Ascending aorta (tissue), 2 donors: ENCODE measurements at places on chromosomes 7 and 10.

GRCh38 chr7:29193316-29194205 is 1.0 kb upstream of the CHN2 start:
- peak overlapping the region; percentile 73 for H3K4me3 ChIP-seq
- H3K4me1 ChIP-seq = no peaks in the 10 kb centered on the region
- DNase-seq = no peak
- no peak overlapping the region for H3K27ac ChIP-seq
- no peaks in the 10 kb centered on the region for H3K36me3 ChIP-seq

DNA sequence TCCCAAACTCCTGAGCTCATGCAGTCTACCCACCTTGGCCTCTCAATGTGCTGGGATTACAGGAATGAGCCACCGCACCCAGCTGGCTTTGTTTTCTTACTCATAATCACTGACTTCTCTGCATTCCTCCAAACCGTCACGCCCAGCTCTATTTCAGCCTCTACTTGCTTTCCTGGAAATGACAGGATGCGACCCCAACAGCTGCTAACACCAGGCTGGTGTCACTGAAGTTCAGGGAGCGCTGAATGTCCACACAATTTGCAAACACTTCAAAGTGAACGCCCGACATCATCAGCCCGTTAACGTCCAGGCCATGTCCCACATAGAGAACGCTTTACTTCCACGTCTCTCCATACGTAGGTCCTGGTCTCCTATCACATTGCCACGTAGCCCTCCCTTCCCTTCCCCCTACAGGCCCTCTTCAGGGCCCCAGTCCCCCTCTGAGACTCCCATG is 12.8 kb upstream of the PROSER2 start:
- no peaks in the 10 kb centered on the region for H3K36me3 ChIP-seq
- H3K27ac ChIP-seq = no peak overlapping the region
- no peak overlapping the region for H3K4me3 ChIP-seq
- no peaks in the 10 kb centered on the region for H3K4me1 ChIP-seq

- H3K4me3 ChIP-seq = no peak overlapping the region
- H3K4me1 ChIP-seq = no peaks in the 10 kb centered on the region
- no peak overlapping the region for H3K27ac ChIP-seq
- no peaks in the 10 kb centered on the region for H3K27me3 ChIP-seq
- DNase-seq = no peak
These were observed 12.1 kb upstream of the MCU start for GRCh38 chr10:72679838-72680241.

DNA sequence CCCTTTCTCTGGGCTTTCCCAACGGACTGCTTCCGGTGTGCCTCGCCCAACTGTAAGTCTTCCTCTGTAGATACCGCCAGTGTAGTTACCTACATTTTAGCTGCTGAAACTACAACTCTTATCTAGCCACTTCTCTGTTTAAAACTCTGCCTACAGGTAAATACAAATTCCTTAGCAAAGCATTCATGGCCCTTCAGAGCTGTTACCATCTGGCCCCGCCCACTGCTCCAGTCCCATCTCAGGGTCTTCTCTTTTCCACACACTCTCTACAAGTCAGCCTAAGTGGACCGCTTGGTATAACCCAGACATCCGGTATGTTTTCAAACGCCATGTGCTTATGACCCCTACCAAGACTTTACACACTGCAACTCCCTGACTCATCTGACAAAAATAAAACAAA is 41.0 kb upstream of the LAMB4 start:
- H3K27me3 ChIP-seq = no peaks in the 10 kb centered on the region
- no peak for DNase-seq

DNA sequence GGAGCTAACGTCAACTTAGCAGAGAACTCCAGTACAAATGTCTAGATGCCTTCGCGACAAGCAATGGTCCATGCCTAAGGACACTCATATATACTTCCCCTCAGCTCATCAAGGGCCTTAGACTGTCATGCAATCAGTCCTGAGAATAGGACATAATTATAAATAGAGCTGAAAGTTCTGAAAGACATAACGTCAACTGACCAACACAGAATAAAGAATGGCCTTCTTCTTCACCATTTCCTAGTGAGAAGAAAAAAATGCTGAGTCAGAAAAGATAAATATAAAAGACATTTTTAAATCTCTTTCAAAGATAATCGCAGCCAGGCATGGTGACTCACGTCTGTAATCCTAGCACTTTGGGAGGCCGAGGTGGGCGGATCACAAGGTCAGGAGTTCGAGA is 83.2 kb downstream of the ARMH3 start:
- H3K4me1 ChIP-seq = no peaks in the 10 kb centered on the region
- H3K27me3 ChIP-seq = no peaks in the 10 kb centered on the region
- H3K4me3 ChIP-seq = no peak overlapping the region
- no peak for DNase-seq
- H3K36me3 ChIP-seq = peaks cover 35% of the 10 kb centered on the region

GRCh38 chr10:79339266-79339665 is 8.0 kb upstream of the PPIF start:
- no peaks in the 10 kb centered on the region for H3K36me3 ChIP-seq
- H3K4me3 ChIP-seq = no peak overlapping the region
- no peak for DNase-seq
- no peak overlapping the region for H3K27ac ChIP-seq
- peaks cover 5% of the 10 kb centered on the region for H3K4me1 ChIP-seq

DNA sequence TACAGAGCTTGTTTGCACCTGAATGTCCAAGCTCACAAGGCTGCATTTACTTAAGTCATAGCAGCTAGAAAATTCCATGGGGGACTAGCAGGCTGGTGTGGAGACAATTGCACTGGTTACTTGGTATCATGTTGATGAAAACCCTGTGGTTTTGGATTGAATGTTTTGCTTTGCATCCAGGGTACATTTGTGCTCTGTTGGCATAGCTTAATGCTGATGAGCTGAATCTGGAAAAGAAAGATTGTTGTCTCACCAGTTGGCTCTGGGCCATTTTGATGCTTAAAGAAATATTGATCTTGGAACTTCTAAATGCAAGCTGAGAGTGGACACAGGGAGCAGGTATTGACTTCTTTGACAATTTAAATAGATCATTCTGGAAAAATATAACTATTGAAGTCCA is 122.5 kb upstream of the MBL2 start:
- H3K27ac ChIP-seq = no peak overlapping the region
- DNase-seq = no peak
- H3K4me1 ChIP-seq = no peaks in the 10 kb centered on the region
- no peak overlapping the region for H3K4me3 ChIP-seq
- H3K36me3 ChIP-seq = no peaks in the 10 kb centered on the region

DNA sequence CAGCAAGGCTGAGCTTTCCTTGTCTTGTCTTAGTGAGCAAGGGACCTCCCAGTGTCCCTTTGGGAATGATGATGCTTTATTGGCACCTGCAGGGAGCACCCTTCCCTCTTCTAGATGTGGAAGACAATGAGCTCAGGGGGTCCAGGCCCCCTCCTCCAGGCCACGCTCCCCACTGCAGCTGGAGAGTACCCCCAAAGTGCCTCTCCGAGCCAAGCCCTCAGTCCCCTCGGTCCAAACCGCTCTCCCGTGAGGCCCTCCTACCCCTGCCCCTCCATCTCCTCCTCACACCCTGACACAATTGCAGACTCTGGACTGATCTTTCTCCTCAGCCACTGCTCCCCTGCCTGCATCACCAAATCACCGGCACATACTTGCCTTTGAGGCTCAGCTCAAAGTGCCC is 16.7 kb downstream of the RBP3 start:
- no peaks in the 10 kb centered on the region for H3K4me1 ChIP-seq
- no peak overlapping the region for H3K27ac ChIP-seq
- no peak overlapping the region for H3K4me3 ChIP-seq
- DNase-seq = peak; percentile 22

- DNase-seq = no peak
- H3K36me3 ChIP-seq = no peaks in the 10 kb centered on the region
- H3K27me3 ChIP-seq = no peaks in the 10 kb centered on the region
- H3K27ac ChIP-seq = no peak overlapping the region
These were observed 199.8 kb downstream of the RNLS start for GRCh38 chr10:88383276-88383675.

GRCh38 chr7:79702116-79702515 is 248.6 kb upstream of the MAGI2 start:
- no peak for DNase-seq
- no peak overlapping the region for H3K27ac ChIP-seq
- no peaks in the 10 kb centered on the region for H3K4me1 ChIP-seq

GRCh38 chr7:132311733-132312132 is 264.5 kb downstream of the PLXNA4 start:
- H3K4me3 ChIP-seq = no peak overlapping the region
- no peaks in the 10 kb centered on the region for H3K4me1 ChIP-seq
- H3K27ac ChIP-seq = no peak overlapping the region
- no peaks in the 10 kb centered on the region for H3K27me3 ChIP-seq

DNA sequence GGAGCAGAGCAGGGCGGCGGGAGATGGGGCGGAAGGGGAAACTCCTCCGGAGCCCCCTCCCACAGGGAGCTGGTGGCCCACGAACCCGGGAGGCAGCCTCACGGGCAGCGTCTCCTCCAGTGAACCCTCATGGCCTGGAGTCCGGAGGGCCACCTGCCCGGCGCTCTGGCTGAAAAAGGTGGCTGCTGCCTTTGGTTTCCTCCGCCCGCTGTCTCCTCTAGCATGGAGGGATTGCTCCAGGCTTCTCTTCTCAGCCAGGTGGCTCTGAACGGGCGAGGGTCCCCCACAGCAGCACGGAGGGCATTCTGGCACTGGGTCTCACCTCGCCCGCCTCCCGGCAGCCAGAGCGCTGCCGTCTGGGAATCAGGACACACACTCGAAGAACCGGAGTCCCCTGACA is 177.3 kb upstream of the PFKP start:
- H3K27ac ChIP-seq = no peak overlapping the region
- no peak overlapping the region for H3K4me3 ChIP-seq
- DNase-seq = no peak
- H3K27me3 ChIP-seq = no peaks in the 10 kb centered on the region
- no peaks in the 10 kb centered on the region for H3K36me3 ChIP-seq

DNA sequence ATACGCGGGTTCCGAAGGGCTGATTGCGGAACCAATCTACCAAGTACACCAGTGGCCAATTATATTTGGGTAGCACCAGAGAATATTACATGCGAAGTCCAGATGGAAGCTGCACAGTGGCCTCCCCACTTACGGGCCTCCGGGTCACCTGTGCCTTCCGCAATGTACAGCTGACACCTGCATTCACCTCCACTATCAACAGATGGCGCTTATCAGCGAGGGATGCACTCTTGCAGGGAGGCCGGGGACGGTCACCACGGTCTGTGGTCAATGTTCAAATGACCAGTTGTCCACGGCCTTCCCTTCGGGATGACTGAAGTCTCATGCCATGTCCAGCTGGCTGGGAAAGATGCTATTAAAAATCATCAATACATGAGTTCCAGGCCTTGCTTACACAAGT is 47.6 kb downstream of the SLIT1 start:
- no peak overlapping the region for H3K27ac ChIP-seq
- H3K4me1 ChIP-seq = no peaks in the 10 kb centered on the region
- H3K27me3 ChIP-seq = no peaks in the 10 kb centered on the region
- DNase-seq = no peak

DNA sequence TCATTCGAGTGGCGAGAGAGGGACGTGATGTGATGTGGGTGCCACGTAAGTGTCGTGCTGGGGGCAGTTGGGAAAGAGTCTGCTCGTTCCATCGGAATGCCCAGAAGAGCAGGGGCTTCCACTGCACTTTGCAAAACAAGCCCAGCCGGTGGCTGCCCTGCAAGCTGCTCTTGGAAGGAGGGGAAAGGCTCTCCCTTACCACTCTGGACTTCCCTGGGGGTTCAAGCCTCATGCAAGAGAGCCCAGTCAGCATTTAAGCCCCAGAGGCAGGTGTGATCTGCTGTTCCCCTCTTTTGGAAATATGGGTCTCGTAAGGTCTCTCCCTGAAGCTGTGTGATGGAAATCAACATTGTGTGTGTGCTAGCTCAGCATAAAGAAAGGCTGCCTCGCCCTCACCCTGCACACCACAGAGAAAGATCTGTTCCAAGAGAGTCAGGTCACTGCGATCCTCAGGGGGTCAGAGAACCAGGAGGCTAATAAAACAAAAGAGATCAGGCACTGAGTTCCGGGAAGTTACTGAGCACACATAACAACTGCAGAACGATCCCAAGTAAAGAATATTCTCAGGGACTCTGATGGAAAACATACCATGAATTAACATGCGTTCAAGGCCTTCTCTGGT is 212.5 kb downstream of the ADAM12 start:
- H3K27me3 ChIP-seq = no peaks in the 10 kb centered on the region
- H3K4me1 ChIP-seq = no peaks in the 10 kb centered on the region
- no peak overlapping the region for H3K27ac ChIP-seq

- H3K4me3 ChIP-seq = peak overlapping the region; percentile 79
- peaks cover 9% of the 10 kb centered on the region for H3K4me1 ChIP-seq
- peak overlapping the region; percentile 100 for H3K27ac ChIP-seq
- H3K27me3 ChIP-seq = no peaks in the 10 kb centered on the region
- DNase-seq = no peak
- peaks cover 32% of the 10 kb centered on the region for H3K36me3 ChIP-seq
These were observed 1.2 kb downstream of the KLF6 start for GRCh38 chr10:3783682-3784432.

DNA sequence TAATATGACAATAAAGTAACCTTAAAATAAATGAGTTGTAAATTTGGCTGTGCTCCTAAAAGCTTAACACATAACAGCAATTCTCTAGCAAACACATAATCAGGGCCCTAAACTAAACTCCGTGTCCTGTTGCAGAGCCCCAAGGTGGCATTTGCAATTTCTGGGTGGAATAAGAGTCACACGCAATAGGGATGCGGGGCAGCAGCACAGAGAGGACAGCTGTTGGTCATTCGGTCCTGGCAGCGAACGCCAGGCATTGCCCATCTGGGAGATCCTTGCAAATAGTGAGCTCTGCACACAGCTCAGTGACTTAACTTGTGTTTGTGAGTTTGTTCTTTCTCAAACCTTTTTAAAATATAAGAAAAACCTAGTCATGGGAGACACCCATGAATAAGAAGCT is 25.7 kb downstream of the PAXIP1 start:
- no peak overlapping the region for H3K27ac ChIP-seq
- H3K4me1 ChIP-seq = no peaks in the 10 kb centered on the region
- no peak for DNase-seq

- H3K27me3 ChIP-seq = no peaks in the 10 kb centered on the region
- H3K4me1 ChIP-seq = no peaks in the 10 kb centered on the region
- no peak overlapping the region for H3K4me3 ChIP-seq
- H3K36me3 ChIP-seq = no peaks in the 10 kb centered on the region
- DNase-seq = no peak
These were observed 79.0 kb upstream of the CELF2 start for GRCh38 chr10:10938676-10939075.

GRCh38 chr7:1746491-1746975 is 76.5 kb downstream of the ELFN1 start:
- H3K4me3 ChIP-seq = no peak overlapping the region
- no peaks in the 10 kb centered on the region for H3K4me1 ChIP-seq
- no peak overlapping the region for H3K27ac ChIP-seq
- no peaks in the 10 kb centered on the region for H3K27me3 ChIP-seq
- no peaks in the 10 kb centered on the region for H3K36me3 ChIP-seq
